Stimulated activated CD4-positive, alpha-beta T cell treated with anti-CD3 and anti-CD28 coated beads, Interleukin-12 subunit alpha, Interleukin-12 subunit beta, amount 100 ng/mL, for 48 hours (primary cell): ENCODE measurements at places on chromosomes 2 and 18.

DNA sequence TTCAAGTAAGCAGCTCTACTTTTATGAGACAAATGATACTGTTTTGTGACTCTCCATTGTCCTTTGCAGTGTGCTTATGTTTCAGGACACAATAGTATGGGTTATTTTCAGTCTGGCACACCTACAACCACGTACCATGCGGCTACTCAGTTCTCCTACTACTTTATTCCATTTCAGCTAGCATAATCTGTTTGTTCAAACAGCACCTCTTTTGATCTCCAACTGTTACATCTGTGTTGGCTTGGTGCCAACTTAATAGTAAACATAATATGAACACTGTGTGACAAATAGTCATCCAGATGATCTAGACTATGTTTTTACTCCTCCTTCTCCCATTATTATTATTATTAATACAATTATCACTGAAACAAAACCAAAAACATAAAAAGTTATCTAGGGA, 40.5 kb downstream of the MYO3B start:
- DNase-seq: no peak

- DNase-seq: no peak
Observed at GRCh38 chr2:182064019-182064778, 78.5 kb downstream of the PPP1R1C start.

- DNase-seq: no peak
Observed at GRCh38 chr18:13624563-13625237, 101.7 kb downstream of the FAM210A start.

DNA sequence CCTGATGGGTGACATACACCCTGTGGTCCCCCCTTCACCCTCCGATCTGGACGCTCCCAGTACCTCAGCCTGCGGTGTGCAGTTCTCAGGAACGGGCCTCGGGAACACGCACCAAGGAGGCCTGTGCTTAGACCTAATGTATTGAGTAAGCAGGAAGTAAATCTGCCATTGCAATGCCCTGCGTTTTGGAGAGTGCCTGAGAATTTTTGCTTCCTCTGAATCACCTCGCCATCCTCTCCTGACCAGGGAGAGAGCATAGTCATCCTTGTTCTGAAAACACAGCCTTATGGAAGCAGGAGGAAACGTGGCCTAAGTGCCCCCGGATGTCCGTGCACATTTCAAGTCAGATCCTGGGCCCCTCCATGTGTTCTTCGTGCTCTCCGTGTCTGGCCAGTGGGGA, 272.2 kb downstream of the NDUFA10 start:
- no peak for DNase-seq

DNA sequence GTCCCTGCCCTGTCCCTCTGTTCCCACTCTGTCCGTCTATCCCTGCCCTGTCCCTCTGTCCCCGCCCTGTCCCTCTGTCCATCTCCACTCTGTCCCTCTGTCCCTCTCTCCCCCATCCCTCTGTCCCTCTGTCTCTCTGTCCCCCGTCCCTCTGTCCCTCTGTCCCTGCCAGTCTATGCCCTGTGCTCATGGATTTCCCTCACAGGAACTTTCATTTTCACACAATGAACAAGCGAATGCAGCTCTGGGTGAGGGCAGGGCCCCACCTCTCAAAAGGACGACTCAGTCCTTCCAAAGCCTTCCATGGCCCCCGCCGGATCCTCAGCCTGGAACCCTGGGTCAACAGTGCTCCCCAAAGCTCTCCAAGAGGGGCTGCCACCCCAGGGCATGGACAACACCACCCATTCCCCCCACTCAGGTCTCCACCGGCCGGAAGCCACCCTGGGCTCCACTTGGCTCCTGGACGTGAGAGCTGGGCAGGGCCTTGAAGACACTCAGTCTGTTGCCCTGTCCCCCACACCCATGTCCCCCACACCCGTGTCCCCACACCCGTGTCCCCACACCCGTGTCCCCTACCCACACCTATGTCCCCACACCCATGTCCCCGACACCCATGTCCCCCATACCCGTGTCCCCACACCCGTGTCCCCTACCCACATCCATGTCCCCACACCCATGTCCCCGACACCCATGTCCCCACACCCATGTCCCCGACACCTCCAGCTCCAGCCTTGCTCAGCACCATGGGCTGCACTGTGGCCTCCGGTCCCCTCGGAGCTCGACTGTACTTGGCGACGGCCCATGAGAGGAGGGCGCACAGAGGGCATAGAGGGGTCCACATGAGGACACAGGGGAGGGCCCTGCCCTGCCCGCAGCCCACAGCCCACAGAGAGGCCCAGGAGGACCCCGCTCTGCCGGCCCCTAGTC, 156.0 kb downstream of the PXDN start:
- no peak for DNase-seq

GRCh38 chr2:73205611-73206010, 3.2 kb downstream of the NOTO start:
- DNase-seq: no peak

DNA sequence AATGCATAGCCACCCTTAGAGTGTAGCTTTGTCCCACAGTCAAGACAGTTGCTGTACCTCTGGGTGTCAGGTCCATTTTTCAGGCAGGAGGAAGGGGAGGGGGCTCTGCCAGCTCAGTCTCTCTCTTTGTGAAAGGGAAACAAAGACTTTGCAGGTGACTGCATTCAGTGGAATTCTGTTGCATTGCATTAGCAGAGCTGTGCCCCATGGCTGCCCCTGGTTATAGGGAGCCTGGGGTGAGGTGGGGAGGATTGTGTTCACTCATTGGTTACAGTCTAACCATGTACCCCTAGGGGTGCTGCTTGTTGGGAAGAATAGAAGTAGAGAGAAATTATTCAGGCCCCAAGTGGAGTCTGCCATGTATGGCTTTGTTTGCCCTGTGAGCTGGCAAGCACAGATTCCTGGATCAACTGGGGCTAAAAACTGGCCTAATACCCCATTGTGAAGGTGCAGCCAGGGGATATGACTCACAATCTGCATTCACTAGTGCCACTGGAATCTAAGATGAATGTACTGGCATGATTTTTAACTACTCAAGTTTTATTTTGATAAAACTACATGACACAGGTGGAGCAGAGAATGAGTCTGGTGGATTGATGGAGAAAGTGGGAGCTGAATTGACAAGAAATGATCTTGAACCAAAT, 118.4 kb downstream of the SH3BP4 start:
- DNase-seq: no peak

DNA sequence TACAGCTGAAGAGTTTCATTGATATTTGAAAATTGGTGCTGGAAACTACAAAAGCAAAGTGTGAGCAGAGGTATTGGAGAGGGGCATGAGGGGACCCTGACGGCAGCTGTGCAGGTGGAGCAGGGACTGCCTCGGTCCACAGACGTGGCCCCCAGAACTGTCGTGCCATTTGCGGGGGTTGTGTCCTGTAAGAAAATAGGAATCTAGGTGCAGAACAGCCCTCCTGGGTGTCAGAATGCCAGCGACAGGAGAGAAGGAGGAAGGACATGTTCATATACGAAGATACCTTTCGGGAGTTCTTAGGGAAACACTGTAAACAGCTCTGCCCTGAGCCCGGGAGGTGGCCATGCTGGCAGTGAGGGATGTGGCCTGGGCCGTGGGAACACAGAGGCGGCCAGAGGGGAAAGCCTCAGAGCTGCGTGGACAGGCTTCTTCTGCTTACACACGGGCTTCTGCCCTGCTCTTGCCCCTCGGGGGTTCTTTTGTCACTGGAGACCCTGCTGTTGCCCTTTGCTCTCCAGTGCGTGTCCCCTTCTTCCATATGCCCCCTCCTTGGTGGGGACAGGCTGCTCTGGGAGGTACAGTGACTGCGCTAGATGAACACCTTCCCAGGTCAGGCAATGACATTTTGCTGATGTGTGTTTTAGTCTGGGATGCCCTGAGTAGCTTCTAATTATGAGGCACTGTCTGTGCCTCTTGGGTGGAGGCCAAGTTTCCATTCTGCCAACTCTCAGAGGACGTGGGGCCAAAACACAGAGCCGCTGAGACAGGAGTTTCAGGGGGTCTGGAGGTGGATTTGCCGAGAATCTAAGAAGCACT, 81.9 kb upstream of the TXNDC2 start:
- DNase-seq: no peak

GRCh38 chr18:32906506-32907310, 133.9 kb upstream of the KLHL14 start:
- no peak for DNase-seq
